Stimulated activated CD8-positive, alpha-beta memory T cell treated with anti-CD3 and anti-CD28 coated beads, Interleukin-2, amount 100 ng/mL, for 1 hour (primary cell): ENCODE measurements at places on chromosomes 2 and 18.

DNA sequence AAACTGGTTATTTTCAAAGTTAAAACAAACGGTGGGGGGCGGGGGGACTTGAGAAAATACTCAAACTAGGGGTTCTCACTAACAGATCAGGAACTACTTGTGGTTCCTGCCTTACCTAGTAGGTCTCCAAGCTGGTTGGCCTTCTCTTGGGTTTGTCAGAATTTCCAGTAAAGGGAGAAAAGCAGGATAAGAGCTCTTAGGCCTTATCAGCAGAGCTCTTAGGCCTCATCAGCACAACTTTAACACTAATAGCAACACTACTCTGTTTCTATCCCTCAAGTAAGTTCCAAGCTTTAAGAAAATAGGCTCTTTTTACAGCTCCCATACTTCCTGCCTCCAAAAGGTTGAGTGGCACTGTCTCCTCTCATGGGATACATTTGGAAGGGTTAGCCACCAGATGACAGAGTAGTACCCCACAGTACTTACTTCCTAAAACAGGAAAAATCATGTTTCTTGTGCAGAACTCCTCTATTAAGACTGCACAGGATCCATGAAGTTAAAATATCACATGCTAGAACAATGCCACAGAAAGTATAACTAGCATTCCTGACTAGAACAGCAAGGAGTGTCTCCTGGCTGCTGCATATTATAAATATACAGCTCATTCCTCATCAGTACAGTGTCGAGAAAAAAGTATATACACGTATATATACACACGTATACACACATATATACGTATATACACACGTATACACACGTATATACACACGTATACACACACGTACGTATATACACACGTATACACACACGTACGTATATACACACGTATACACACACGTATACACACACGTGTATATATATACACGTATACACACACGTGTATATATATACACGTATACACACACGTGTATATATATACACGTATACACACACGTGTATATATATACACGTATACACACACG lies 6.1 kb downstream of the FBXO11 start:
- no peak for DNase-seq

DNA sequence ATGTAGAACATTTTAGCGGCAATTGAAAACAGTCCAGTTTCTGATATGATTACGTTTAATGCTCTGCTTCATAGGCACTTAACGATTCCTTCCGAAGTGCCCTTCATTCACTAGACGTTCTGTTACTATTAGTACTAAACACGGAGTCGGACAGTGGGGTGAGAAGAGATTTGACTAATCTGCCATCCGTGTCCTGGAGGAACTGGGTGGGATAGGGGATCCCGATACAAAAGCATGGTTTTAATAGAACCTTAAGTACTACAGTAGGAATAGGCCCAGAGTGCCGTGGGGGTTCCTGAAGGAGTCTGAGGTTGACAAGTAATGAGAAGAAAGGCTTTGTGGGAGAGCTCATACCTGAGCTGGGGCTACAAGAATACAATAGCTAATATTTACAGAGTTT lies 631 bp downstream of the MORN2 start:
- DNase-seq: no peak

DNA sequence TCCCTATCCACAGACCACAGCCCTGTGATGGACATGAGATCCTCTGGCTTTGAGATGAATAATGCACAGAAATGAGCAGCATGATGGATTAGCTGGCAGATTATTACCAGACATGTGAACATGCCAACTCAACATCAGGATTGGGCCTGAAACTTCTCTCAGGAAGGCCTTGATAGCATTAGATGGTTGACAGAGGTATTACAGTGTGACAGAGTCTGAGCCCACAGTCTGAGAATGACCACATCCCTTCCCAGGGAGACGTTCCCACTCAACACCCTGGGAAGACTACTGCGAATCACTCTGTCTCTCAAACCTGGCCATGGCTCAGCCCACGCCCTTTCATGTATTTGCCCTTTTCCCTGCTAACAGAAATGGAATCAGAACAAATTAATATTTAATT lies 66.9 kb downstream of the BCL11A start:
- no peak for DNase-seq

- no peak for DNase-seq
These were observed 25.0 kb downstream of the FASTKD2 start for GRCh38 chr2:206790311-206790935.

DNA sequence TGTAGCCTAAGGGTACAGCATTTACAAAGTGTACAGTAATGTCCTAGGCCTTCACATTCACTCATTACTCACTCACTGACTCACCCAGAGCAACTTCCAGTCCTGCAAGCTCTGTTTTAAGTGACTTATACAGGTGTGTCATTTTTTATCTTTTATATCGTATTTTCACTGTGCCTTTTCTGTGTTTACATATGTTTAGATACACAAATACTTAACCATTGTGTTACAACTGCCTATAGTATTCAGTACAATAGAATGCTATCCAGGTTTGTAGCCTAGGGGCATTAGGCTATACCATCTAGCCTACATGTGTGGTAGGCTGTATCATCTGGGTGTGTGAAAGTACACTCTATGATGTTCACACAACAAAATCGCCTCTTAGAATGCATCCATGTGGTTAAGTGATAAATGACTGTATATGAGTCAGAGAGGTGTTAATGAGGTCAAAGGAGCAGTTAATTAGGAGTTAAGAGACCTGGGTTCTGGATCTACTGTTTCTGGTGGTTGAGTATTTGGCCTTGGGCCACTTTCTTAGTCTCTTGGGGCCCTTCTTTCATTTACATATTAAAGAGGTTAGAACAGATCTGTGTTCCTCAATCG lies 149.1 kb downstream of the GREB1L start:
- no peak for DNase-seq

- no peak for DNase-seq
These were observed 47.6 kb upstream of the STON1 start for GRCh38 chr2:48482313-48482712.

DNA sequence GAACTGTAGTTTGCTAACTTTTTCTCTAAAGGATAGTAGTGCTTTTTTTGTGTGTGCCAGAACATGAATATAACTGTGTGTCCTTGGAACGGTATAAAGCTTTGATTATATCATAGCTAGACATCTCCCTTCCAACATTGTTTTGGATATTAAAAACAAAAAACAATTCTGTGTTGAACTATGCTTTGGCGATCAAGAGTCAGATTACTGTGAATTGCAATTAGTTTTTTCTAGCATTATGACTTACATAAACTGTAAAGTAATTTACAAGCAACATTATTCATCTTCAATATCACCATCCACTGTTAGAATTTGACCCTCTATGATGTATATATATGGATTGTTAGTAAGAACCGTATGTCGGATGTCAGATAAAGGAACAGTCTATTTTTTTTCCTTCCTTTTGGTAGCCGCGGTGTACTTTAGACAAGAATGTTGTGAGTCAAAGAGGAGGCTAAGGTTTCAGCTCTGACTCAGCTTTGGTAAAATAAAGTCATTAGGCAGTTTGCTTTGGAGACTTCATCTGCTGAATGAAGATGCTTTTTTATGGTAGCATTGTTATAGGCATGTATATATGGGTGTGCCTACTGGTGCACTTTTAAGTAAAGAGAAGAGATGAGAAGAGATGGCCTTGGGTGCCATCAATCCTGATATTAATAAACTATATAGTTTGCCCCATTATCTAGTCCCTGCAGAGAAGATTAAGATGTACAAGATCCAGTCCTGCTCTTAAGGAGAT lies 76.4 kb downstream of the LTBP1 start:
- DNase-seq: no peak

DNA sequence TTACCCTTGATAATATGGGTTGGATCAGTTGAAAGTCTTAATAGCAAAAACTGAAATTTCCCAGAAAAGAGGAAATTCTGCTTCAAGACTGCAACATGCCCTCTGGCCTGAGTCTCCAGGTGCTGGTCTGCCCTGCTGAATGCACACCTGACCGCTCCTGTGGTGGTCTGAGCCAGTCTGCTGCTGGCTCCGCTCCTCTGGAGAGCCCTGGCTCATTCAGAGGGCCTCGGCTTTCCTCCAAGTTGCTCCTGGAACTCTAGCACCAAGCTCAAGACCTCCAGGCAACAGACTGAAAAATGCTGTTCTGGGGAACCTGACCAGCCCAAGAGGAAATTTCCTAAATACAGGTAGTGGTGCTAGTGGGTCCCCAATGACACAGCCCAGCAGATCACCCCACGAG lies 64.8 kb downstream of the DIPK1C start:
- DNase-seq: no peak

DNA sequence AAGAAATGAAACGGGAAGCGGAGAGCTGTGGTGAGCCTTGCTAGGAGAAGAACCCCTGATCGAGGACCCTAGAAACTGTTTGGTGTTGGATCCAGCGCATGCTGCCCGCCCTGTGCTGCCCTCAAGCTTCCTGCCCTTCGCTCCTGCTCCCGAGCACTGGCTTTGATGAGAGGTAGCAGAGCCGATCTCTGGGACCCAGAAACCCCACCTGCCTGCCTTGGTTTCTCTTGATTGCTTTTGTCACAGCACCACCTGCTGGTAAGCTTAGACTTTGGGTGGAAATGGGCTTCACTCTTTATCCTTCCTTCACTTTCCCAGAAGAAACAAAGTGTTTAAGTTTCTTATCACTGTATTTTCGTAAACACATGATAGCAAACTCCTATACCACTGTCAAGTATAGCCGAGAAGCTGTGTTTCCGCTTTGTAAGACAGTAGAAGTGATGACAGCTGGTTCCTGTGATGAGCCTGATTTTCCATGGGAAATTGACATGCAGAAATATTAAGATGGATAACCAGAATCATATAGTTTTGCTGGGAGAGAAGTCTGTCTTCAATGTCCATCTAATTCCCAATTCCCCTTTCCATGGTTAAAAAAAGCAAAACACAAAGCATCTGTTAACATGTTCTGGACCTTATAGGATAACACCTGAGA lies 267.4 kb downstream of the PHLPP1 start:
- DNase-seq: peak; percentile 9

DNA sequence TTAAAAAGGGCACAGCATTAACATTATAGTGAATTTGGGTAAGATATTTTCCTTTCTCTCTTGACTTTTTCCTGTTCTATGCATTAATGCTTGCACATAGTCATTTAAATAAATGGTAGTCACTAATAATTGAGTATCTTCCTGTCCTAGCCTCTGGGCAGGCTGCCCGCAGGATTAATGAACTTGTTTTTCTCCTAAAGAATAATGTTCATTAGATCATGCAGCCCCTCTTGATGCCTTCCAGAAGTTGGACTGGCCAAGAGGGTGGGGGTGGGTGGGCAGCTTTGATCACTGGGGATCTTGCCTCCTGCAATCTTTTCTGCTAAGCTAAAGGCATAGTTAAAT lies 514.5 kb upstream of the CDH2 start:
- no peak for DNase-seq

DNA sequence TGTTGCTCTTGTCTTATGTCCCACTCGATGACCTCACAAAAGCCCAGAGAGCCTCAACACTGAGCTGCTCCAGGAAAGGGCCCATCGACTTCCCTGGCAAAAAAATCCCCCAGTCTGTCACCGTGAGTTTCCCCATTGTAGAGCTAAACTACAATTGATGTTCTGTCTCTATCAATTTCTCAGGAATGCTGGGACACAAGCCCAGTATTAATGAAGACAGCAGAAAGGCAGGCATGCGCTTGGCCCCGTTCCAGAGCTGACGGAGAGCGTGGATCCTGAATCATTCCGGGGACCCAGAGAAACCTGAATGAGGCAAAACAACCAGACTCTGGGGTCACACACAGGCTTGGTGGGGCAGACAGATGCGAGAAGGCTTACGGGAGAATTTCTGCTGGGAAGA lies 146.9 kb downstream of the TTC32 start:
- DNase-seq: no peak

DNA sequence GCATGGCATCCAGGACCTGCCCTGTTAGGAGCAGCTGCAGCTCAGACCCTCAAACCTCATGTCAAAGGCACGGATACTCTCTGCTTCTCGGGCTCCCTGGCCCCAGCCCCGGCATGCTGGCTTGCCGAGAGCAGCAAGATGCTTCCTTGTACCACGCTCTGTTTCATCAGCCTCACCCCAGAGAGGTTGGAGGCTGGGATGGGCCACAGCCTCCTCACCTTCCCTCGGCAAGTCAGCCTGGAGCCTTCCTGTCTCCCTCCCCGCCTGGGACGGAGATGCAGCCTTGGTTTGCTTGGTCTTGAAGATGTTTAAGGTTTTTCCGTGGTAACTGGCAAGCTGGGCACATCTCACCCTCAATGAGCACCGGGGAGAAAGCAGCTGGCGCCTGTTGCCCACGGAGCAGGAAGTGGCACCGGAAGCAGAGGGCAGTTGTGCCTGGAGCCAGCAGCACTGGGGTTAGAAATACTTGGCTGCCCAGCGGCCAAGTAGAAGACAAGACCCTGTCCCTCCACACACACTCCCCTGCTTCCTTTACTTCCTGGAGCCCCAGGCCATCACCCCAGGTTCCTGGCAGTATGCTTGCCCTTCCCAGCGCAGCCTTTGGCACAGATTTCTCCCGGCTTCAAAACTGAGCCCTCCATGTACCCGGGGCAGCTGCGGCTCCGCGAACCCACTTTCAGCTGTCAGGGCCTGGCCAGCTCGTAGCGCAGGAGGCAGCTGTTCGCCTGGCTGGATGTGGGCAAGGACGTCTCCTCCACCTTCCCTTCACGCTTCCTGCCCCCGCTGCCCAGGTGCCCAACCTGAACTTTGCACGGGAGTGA lies 17.4 kb downstream of the FBLN7 start:
- no peak for DNase-seq

DNA sequence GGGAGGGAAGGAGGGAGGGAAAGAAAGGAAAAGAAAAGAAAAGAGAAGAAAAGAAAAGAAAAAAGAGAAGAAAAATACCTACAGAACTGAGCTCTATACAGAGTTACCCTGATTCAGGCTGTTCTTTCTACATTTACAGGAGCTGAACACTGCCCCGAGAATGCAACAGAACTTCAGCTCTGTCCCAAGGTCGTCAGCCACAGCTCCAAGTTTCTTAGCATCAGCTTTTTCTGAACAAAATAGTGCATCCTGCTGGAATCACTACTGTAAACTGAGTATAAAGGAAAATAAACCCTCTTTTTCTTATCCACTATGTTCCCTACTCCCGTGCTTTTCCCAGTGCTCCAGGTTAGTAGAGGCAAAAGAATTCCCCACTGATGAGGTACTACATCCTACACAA lies 4.7 kb upstream of the PPP4R1 start:
- no peak for DNase-seq

DNA sequence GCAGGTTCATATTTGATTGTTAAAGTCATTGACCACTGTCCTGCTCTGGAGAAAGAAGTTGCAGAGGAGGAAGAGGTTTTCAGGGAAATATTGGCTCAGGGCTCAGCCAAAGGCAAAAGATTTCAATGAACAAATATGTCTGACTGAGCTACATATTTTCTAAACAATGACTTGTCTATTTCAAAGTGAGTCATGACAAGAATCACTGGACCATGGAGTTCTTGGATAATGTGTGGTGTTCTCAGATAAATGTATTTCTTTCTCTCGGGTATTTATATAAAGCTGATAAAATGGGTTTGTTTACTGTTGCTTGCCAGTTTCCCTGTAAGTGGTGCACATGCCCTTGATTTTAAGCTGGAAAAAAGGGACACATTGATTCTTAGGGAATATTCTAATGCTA lies 34.3 kb upstream of the RMP24 start:
- no peak for DNase-seq

DNA sequence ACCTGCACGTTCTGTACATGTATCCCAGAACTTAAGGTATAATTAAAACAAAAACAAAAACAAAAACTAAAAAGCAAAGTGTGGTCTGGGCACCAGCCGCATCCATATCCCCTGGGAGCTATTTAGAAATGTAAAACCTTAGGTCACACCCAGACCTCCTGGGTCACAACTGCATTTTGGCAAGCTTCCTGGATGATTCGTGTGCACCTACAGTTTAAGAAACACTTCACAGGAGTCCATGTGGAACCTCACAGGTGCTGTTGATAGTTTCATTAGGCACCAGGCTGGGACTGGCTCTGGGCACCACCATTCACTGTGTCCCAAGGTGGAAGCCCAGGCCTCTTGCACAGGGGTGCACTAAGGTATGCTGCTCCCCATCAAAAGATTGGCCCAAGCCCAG lies 103.6 kb upstream of the BOD1L2 start:
- no peak for DNase-seq
